HepG2 (cell line): ENCODE measurements at places on chromosomes 12 and 14. TPM values are rescaled to one million over a fixed set of nuclear protein-coding genes. Genes with fewer than 3 reads are reported as not detected.

DNA sequence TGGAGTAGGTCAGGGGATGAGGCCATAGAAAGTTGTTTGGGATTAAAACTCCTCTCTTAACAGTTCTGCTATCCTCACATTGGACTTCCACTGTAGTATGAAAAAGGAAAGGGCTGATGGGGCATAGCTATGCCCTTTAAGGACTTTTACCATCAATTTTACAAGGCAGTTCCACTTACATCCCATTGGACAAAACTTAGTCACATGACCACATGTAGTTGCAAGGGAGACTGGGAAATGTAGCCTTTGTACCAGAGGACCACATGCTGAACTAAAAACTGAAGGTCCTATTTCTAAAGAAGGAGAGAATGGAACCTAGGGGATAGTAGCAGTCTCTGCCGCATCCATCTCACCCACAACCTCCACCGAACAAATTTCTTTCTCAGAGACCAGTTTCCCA lies 6.8 kb upstream of the SLC5A8 start:
- no peak for DNase-seq
- no peak overlapping the region for H3K27ac ChIP-seq

DNA sequence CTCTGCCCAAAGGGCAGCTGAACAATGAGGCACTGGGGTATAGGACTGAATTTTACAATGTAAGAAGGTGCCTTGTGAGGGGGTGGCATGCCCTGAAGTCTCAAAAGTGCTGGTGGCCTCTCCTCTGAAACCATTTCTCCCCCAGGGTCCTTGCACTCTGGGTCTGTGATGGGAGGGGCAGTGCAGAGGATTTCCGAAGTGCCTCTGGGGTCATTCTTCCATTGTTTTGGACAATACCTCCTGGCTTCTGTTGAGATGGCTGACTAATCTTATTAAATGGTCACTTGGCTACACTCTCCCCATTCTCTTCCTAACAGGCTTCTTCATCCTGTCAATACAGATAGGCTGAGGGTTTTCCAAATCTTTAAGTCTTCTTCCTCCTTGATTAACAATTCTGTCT lies 59.3 kb downstream of the UNC79 start:
- no peak for DNase-seq
- no peaks in the 10 kb centered on the region for H3K27me3 ChIP-seq
- no peak overlapping the region for H3K4me3 ChIP-seq
- no peaks in the 10 kb centered on the region for H3K36me3 ChIP-seq

DNA sequence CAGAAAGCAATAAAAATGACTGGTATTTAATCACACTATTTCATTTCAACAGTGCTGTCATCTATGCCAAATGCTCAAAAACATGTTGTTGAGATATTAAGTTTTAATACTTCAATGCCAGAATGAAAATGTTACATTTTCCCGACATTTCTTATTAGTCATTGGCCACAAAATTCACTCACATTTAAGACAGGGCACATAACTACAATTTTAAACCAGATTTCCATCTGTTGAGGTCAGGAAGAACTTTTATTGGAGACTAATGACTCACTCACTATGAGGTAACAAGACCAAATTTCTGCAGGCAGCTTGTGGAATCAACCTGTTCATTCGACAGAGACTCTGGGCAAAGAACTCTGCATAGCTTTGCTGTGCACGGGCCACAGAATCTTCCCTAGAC lies 36.8 kb downstream of the PPTC7 start:
- H3K4me1 ChIP-seq = no peaks in the 10 kb centered on the region
- DNase-seq = no peak
- H3K27me3 ChIP-seq = no peaks in the 10 kb centered on the region
- H3K27ac ChIP-seq = no peak overlapping the region

GRCh38 chr12:43653917-43654316 lies 101.9 kb upstream of the ADAMTS20 start:
- H3K4me1 ChIP-seq = no peaks in the 10 kb centered on the region
- no peak overlapping the region for H3K4me3 ChIP-seq
- DNase-seq = no peak
- H3K27ac ChIP-seq = no peak overlapping the region

GRCh38 chr12:15855646-15856045 lies 26.5 kb upstream of the STRAP start:
- no peaks in the 10 kb centered on the region for H3K36me3 ChIP-seq
- no peaks in the 10 kb centered on the region for H3K27me3 ChIP-seq
- H3K27ac ChIP-seq = no peak overlapping the region
- H3K4me3 ChIP-seq = no peak overlapping the region

IFNG-AS1 gene
- total RNA-seq = not detected in 2 replicates

GLIPR1 gene
- 2.8 and 5.0 TPM in 2 replicates for total RNA-seq

CLEC14A gene
- not detected in 2 replicates for total RNA-seq

GPR162 gene
- not detected in 2 replicates for total RNA-seq

GAS2L3 gene
- 20.8 and 21.3 TPM in 2 replicates for total RNA-seq
